ENCODE measurements at places on chromosomes 12 and 14.

GRCh38 chr12:123886931-123887582, 85.6 kb downstream of the CCDC92 start:
- no peak for DNase-seq

DNA sequence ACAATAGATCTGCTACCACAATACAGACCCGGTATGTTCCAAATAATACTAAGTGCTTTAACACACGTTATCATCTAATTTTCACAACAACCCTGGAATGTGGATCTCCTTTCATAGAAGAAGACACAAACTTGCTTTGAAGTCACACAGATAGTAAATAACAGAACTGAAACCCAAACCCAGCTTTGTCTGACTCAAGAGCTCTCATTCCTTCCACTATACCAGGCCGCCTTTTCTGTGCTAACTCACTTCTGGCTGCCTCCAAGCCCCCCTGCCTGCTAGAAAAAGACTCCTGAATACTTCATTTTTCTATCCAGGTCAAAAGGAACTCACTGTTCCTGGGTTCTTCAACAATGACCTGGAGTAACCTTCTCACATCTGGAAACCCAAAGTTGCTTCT, 37.8 kb downstream of the PRPF40B start:
- peak; percentile 52 for DNase-seq

GRCh38 chr14:21891921-21892320, 218.3 kb upstream of the OR4E1 start:
- no peak for DNase-seq

GRCh38 chr14:95007921-95008320, 149.4 kb downstream of the DICER1 start:
- no peak for DNase-seq

- no peak for DNase-seq
Observed at GRCh38 chr12:118884226-118884625, 97.1 kb upstream of the SRRM4 start.

- DNase-seq, result no peak
Observed at GRCh38 chr12:27913999-27914614, 58.4 kb downstream of the PTHLH start.

DNA sequence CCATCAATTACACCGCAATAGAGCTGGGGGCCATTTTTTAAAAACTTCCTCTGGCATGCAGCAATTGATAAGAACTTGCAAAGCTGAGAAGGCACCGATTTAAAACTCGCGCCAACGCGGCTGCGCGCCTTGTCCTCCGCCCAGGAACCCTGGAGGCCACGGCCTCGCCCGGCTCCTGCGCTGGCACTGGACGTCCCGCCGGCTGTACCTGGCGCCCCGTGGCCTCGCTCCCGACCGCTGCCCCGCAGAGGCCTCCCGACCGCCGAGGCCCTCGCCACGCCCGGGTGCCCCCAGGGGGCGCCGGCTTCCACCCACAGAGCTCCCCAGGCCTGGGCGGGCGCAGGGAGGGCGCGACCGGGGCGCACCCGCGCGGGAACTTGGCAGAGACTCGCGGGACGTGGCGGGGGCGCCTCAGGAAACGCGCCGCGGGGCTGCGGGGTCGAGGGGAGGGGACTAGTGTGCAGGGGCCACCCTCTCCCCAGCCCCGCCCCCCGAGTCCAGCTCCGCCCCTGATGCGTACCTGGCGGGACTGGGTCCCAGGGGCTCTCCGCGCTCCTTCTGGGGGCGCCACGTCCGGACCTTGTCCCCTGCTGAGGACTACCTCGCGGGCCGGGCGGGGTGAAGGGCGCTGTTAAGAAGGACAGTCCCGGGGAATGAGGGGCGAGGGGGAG, 65.7 kb downstream of the TNFAIP2 start:
- peak; percentile 35 for DNase-seq

DNA sequence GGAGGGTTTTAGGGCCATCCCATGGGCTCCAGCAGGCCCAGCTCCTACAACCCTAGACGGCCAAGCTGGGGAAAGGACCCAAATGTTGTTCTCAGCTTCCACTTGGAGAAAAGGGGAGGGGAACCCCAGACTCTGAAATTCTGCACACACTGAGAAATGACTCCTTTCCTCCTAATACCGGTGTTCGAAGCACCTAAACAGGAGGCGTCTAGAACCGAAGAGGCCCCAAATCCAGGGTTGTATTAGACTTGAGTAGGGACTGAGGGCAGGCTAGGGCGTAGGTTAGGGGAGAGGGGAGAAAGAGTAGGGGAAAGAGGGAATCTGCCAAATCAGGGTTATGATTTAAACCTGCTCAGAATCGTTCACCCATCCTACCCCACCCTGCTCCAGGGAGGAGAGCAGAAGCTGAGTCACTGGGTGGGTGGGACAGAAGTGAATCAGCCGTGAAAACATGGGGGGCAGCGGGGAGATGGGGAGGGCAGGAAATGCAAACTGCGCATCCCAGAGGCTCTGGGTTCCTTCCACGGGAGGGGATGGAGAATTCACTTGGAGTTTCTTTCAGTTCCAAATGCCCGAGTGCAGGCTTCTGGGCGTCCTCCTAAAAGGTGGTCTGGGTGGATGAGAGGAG, 1.0 kb downstream of the IGFBP6 start:
- DNase-seq, result peak; percentile 71

DNA sequence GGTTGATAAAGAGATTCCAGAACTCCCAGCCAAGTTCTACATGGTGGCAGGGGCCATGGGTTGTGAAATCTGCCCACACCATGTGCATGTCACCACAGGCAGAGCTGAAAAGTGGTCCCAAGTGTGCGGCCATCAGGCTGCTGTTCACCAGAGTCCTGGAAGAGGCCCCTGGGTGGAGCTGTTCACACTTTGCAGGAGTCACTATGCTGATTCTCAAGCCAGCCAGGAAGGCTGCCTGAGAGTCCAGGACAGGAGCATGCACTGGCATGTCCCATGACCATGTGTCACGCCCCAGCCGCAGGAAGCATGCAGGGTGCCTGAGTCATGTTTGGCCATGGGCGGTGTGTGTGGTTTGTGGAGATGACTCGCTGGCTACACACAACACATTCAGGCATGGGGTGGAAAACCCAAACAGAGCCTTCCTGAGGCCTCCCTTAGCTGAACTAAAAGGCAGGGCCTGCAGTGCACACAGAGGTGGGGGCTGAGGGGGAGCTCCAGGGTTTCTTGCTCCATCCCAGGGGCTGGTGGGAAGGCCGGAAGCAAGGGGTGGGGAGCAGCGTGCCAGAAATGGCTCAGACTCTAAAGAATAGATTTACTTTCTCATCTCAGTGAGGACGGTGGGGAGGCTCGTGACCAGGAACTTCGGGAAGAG, 19.4 kb downstream of the ABCB9 start:
- peak; percentile 92 for DNase-seq

DNA sequence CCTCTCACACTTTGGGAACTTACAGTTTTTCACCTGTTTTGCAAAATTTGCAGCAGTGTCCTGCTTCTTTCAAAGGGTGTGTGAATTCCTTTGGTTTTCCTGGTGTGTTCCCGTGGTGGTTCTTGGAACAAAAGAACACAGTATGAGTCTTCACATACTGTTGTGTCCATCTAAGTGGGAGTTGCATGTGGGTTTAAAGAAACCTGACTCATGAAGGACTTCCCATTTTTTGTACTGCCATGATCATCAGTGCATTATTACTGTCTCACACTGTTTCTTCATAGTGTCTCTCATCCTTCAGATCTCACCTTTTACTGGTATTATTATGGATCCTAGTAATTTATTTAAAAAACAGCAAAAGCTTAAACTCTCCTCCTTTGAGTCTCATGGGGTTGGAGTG, 3.8 kb upstream of the GZMH start:
- DNase-seq, result no peak

- no peak for DNase-seq
Observed at GRCh38 chr14:35405304-35405996, 901 bp upstream of the NFKBIA start.

- DNase-seq, result peak; percentile 12
Observed at GRCh38 chr14:68665792-68666204, 127.1 kb downstream of the ZFP36L1 start.

- DNase-seq, result no peak
Observed at GRCh38 chr12:82407481-82407880, 49.2 kb downstream of the METTL25 start.

DNA sequence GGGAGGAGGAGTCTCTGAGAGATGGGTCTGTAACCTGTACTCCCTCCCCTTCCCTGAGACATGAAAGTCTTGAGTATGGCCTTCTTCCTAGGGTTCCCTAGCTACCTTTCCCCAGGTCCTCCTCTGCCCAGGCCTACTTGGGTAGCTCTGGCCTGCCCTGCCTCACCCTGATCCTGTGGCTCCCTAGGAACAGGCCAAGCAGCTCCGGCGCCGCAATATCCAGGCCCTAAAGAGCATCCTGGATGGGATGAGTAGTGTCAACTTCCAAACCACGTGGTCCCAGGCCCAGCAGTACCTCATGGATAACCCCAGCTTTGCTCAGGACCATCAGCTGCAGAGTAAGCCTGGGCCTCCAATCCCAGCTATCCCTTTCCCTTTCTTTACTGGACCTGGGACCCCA, 12.3 kb downstream of the PRPF40B start:
- no peak for DNase-seq

DNA sequence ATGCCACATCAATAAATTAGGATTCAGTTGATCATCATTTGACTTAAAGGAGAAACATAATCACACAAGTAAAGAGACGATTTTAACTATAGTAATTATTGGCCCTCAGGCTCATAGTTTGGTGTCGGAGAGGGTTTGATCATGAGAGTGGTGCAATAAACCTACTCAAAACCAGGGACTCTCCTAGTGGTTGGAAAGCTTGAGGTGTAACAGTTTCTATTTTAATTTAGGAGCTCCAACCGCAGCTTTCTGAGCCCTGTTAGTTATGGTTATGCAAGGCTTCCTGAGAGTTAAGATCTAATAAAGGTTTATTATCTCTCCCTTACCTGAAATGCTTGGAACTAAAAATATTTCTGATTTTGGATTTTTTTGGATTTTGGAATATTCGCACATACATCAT, 36.4 kb downstream of the TMTC2 start:
- no peak for DNase-seq

DNA sequence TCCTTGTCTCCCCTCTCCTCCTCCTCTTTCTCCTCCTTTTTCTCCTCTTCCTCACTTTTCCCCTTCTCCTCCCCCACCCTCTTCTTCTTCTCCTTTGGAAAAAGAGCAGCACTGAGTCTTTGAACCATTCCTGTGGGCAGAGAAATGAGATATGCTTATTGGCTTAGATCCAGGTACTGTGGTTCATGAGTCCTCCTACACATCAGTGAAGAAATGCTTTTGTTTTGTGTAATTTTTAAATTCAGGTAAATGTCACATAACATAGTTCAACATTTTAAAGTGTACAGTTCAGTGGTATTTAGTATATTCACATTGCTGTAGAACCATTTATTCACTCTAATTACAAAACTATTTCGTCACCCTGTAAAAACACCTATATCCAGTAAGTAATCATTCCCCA, 402.1 kb downstream of the AACS start:
- no peak for DNase-seq

- DNase-seq, result no peak
Observed at GRCh38 chr14:49487238-49487637, 98.9 kb downstream of the RPS29 start.

DNA sequence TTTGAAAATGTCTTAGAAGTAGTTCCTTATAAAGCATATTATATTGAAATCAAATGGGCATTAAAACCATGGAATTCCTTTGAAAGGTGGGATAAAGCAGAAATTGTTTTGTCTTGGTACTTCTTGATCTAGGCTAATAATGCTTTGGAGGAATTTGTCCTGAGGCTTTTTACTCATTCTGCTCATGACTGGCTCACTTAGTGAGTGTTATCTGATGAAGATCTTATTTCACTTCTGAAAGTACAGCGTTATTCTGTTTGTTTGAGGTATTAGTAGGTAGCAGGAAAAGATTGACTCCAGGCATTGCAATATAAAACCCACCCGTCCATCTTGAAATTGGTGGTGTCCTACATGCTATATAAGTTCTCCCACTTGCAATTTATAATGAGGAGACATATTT, 5.5 kb downstream of the C12orf71 start:
- no peak for DNase-seq

DNA sequence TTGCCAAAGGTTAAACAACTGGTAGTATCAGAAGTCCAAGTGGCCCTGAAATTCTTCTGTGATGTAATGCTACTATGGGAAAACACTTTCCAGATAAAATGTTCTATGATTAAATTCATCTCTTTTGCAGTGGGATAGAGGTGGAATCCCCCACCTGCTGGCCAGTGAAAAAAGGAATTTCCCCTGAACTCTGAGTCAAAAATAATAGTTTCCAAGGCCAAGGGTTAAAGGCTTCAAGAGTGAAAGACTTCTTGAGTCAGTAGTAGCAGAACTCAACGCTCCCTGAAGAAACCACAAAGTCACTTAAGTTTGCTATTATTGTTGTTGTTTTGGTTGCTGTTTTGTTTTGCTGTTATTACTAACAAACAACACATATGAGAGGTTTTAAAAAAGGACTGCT, 330.8 kb downstream of the SOX5 start:
- DNase-seq, result no peak

Data from activated T-cell treated with anti-CD3 and anti-CD28 coated beads, Interleukin-2, amount 50 U/mL, for 48 hours (primary cell).